ENCODE measurements at places on chromosomes 12 and 14.

- H3K4me1 ChIP-seq: no peaks in the 10 kb centered on the region
- no peak for DNase-seq
- H3K4me3 ChIP-seq: no peak overlapping the region
- no peaks in the 10 kb centered on the region for H3K36me3 ChIP-seq
Measured at GRCh38 chr12:102522768-102523167, 42.4 kb upstream of the IGF1 start.

GRCh38 chr14:99155173-99156089 is 116.6 kb downstream of the BCL11B start:
- no peak overlapping the region for H3K4me3 ChIP-seq
- H3K27me3 ChIP-seq: no peaks in the 10 kb centered on the region
- DNase-seq: no peak
- H3K27ac ChIP-seq: no peak overlapping the region

DNA sequence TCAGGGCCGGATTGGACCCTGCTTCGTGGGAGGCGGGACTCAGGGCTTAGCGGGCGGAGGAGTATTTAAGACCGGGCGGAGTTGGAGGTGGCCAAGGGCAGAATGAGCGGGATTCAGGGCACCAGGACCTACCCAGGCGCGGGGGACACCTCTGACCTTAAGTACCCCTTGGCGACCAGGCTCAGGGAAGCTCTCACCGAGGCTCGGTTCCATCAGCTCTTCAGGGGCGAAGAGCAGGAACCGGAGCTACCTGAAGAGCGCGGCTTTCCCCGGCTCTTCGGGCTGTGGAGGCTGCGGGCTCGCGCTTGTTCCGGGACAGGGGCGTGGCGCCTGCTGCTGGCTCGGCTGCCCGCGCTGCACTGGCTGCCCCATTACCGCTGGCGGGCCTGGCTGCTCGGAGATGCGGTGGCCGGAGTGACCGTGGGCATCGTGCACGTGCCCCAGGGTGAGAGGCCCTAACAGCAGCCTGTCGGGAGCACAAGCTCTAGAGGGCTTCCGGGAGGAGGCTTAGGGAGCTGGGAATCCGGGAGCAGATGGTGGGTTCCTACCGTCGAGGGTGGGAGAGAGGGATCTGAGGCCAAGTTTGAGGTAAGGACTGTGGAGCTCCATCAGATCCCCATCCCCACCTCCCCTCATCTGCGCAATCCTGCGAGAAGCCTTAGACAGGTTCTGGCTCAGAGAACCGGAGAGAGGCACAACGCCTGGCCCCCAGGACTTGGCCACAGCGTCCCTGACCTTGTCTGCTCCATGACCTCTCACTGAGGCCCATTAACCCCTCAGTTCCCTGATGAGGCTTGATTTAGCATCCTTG is 8.4 kb downstream of the ARHGEF25 start:
- no peak overlapping the region for H3K27ac ChIP-seq
- DNase-seq: no peak
- no peaks in the 10 kb centered on the region for H3K36me3 ChIP-seq
- H3K27me3 ChIP-seq: peaks cover 93% of the 10 kb centered on the region

GRCh38 chr14:101027291-101027690 is 123.8 kb upstream of the RTL1 start:
- no peak overlapping the region for H3K4me3 ChIP-seq
- no peaks in the 10 kb centered on the region for H3K4me1 ChIP-seq
- H3K36me3 ChIP-seq: no peaks in the 10 kb centered on the region
- peaks cover 7% of the 10 kb centered on the region for H3K27me3 ChIP-seq
- DNase-seq: no peak

GRCh38 chr14:88242446-88242845 is 80.6 kb downstream of the KCNK10 start:
- no peaks in the 10 kb centered on the region for H3K27me3 ChIP-seq
- H3K36me3 ChIP-seq: no peaks in the 10 kb centered on the region
- no peaks in the 10 kb centered on the region for H3K4me1 ChIP-seq
- DNase-seq: no peak
- no peak overlapping the region for H3K27ac ChIP-seq

GRCh38 chr14:76456891-76457586 is 81.1 kb downstream of the ESRRB start:
- H3K27me3 ChIP-seq: no peaks in the 10 kb centered on the region
- H3K27ac ChIP-seq: no peak overlapping the region
- no peak overlapping the region for H3K4me3 ChIP-seq
- H3K4me1 ChIP-seq: no peaks in the 10 kb centered on the region

DNA sequence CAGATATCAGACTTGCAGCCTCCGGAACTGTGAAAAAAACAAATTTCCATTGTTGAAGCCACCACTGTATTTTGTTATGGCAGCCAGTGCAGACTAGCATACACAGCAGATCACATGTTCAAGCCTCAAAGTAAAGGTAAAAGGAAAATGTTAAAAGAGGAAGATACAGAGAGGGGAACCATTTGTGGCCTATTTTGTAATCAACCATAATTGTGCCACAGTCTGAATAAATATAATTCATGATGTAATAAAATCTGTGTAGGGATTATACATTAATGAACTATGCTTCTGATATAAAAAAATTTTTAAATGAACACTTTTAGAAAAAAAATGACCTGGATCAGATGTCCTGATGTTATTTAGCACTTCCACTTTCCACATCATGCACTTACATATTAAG is 79.6 kb downstream of the SLC16A7 start:
- H3K27ac ChIP-seq: no peak overlapping the region
- no peaks in the 10 kb centered on the region for H3K27me3 ChIP-seq
- no peak overlapping the region for H3K4me3 ChIP-seq
- H3K36me3 ChIP-seq: peaks cover 5% of the 10 kb centered on the region
- no peak for DNase-seq

- no peak for DNase-seq
- no peak overlapping the region for H3K27ac ChIP-seq
- H3K27me3 ChIP-seq: no peaks in the 10 kb centered on the region
- H3K36me3 ChIP-seq: peaks cover 2% of the 10 kb centered on the region
Measured at GRCh38 chr12:89470741-89471509, 53.7 kb downstream of the GALNT4 start.

GRCh38 chr12:115857160-115857920 is 420.2 kb downstream of the MED13L start:
- H3K27ac ChIP-seq: no peak overlapping the region
- no peaks in the 10 kb centered on the region for H3K36me3 ChIP-seq
- no peak overlapping the region for H3K4me3 ChIP-seq
- no peaks in the 10 kb centered on the region for H3K4me1 ChIP-seq
- peaks cover 9% of the 10 kb centered on the region for H3K27me3 ChIP-seq

DNA sequence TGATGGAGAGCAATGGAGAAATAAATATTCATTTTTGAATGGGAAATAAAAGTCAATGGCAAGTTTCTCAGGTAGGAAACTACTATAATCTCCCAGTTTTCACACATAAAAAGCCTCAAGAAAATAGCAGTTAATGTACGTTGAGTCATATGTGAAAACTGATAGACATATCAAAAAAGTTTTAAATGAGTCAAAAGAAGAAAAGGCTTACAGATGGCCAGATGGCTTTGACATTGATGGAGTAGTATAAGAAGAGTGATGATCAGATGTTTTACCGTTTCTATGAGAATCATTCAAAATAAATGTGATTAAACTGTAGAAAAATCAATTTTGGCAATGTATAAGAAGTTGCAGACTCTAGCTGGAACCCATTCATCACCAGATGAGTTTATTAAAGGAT is 97.8 kb downstream of the LLPH start:
- no peaks in the 10 kb centered on the region for H3K4me1 ChIP-seq
- no peak overlapping the region for H3K27ac ChIP-seq
- H3K4me3 ChIP-seq: no peak overlapping the region
- no peaks in the 10 kb centered on the region for H3K27me3 ChIP-seq

DNA sequence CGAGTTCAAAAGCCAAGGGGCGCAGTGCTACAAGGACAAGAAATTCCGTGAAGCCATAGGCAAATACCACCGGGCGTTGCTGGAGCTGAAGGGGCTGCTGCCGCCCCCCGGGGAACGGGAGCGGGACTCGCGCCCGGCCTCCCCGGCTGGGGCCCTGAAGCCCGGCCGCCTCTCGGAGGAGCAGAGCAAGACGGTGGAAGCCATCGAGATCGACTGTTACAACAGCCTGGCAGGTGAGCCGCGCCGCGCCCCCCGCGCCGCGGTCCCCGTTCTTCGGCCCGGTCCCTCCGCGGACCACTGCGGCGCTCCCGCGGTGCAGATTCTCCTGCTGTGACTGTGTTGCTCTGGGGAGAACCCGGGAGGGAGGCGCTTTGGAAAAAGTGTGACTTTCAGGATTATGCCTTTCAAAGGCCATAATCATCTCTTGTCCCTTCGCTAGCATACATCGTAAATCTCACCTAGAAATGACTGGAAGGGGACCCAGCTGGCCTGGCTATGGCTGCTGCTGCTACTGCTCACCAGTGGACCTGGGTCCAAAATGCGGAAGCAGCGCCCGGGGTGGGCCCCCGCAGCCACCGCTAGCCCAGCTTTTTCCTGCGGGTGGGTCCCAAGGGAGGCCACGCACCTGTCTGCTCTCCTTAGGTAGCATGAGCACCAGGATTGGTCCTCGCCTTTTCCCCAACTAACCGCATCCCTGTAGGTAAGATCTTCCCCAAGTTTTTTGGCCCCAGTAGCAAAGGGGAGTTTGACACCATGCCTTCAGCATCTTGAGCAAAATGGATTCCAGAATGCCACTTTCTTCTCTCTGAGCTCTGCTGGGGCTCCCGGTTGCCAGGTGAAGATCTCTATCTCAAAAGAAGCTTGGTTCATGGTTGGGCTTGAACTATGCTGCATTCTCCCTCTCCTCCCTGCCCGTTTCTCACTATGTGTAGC is 853 bp downstream of the TTC9 start:
- DNase-seq: peak; percentile 54
- no peaks in the 10 kb centered on the region for H3K27me3 ChIP-seq
- H3K4me3 ChIP-seq: peak overlapping the region; percentile 92
- peaks cover 46% of the 10 kb centered on the region for H3K4me1 ChIP-seq

GRCh38 chr12:129351481-129351880 is 498.2 kb downstream of the GLT1D1 start:
- H3K27me3 ChIP-seq: no peaks in the 10 kb centered on the region
- no peaks in the 10 kb centered on the region for H3K36me3 ChIP-seq
- no peaks in the 10 kb centered on the region for H3K4me1 ChIP-seq
- H3K27ac ChIP-seq: no peak overlapping the region
- H3K4me3 ChIP-seq: no peak overlapping the region

GRCh38 chr12:108853981-108854446 is 3.4 kb downstream of the SSH1 start:
- no peaks in the 10 kb centered on the region for H3K36me3 ChIP-seq
- H3K4me3 ChIP-seq: no peak overlapping the region
- no peak overlapping the region for H3K27ac ChIP-seq
- DNase-seq: no peak
- H3K27me3 ChIP-seq: no peaks in the 10 kb centered on the region
- peaks cover 13% of the 10 kb centered on the region for H3K4me1 ChIP-seq

DNA sequence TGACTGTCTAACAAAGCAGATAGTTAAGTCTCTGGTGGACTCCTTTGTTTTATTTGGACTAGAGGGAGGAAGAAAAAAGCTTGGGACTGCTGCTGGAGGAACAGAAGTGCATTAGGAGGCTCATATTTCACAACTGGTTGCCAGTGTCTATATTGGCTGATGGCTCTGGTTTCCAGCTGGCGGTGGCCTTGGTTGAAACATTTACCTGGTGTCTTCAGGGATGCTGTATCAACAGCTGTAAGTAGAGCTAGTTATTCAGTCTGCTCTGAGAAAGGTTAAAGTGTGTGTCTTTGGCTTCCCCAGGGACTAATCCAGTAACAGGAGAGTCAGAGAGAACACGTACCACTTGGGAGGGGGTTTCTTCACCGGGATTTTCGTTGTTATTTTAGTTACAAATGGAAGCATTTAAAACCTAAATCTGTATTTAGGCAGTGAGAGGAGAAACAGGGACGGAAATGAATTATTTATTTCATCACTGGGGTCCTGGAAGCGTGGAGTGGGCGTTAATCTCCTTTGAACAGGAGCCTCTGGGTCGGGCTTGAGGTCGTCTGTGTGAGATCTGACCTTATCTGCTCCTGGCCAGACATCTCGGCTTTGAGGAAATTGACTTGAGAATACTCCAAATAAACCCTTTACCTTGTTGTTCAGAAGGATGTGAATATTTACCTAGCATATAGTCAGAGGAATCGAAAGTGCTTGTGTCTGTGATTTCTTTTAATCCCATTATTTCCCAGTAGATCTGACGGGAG is 149.9 kb downstream of the NRXN3 start:
- H3K27me3 ChIP-seq: peaks cover 7% of the 10 kb centered on the region
- DNase-seq: no peak
- no peak overlapping the region for H3K4me3 ChIP-seq
- no peak overlapping the region for H3K27ac ChIP-seq
- no peaks in the 10 kb centered on the region for H3K4me1 ChIP-seq
- H3K36me3 ChIP-seq: no peaks in the 10 kb centered on the region

GRCh38 chr12:104626069-104626837 is 169.5 kb downstream of the CHST11 start:
- H3K27ac ChIP-seq: no peak overlapping the region
- no peak overlapping the region for H3K4me3 ChIP-seq
- peaks cover 4% of the 10 kb centered on the region for H3K4me1 ChIP-seq
- no peaks in the 10 kb centered on the region for H3K36me3 ChIP-seq

DNA sequence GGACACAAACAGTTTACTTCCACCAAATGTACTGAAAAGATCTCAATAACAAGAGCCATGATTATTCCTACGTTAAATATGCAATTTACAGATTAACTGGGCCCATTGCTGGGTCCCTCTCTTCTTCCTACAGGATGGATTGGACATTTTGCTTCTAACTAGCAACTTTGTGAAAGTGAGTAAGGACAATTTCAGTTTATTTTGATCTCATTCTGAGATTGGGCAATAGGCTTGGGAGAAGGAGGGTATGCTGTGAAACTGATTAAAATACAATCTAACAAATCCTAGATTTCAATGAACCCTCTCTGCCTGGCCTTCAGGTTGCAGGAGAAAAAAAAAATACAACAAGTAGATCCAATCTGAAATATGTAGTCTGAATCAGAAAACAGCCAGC is 121.5 kb downstream of the PRKD1 start:
- H3K4me1 ChIP-seq: no peaks in the 10 kb centered on the region
- no peak overlapping the region for H3K27ac ChIP-seq
- H3K36me3 ChIP-seq: no peaks in the 10 kb centered on the region
- DNase-seq: no peak

DNA sequence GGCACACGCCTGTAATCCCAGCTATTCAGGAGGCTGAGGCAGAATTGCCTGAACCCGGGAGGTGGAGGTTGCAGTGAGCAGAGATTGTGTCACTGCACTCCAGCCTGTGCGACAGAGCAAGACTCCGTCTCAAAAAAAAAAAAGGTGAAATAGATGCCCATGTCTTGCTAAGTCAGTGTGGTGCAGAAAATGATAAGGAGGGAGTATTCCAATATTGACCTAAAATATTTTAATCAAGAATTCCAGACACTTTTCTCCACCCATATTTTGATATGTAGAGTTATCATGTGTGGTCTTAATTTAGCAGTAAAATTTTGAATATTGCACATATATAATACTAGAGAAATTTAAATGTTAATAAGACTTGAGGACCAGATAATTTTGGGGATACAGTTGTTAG is 57.7 kb downstream of the WNK1 start:
- H3K4me1 ChIP-seq: peaks cover 38% of the 10 kb centered on the region
- H3K36me3 ChIP-seq: no peaks in the 10 kb centered on the region
- no peaks in the 10 kb centered on the region for H3K27me3 ChIP-seq

DNA sequence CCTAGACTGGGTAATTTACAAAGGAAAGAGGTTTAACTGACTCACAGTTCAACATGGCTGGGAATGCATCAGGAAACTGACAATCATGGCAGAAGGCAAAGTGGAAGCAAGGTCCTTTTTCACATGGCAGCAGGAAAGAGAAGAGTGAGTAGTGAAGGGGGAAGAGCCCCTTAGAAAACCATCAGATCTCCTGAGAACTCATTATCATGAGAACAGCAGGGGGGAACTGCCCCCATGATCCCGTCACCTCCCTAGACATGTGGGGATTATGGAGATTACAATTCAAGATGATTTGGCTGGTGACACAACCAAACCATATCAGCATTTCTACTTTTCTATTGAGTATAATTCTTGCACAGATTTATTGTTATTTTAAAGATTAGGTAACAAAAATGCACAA is 822.1 kb upstream of the FLRT2 start:
- H3K4me3 ChIP-seq: no peak overlapping the region
- no peaks in the 10 kb centered on the region for H3K36me3 ChIP-seq
- no peaks in the 10 kb centered on the region for H3K27me3 ChIP-seq
- H3K4me1 ChIP-seq: no peaks in the 10 kb centered on the region

Measured in T-cell (primary cell).